Omental fat pad (tissue), 4 donors: ENCODE measurements at places on chromosomes 3 and 15.

GRCh38 chr15:81183439-81183775, 13.3 kb upstream of the IL16 start:
- no peak for DNase-seq

DNA sequence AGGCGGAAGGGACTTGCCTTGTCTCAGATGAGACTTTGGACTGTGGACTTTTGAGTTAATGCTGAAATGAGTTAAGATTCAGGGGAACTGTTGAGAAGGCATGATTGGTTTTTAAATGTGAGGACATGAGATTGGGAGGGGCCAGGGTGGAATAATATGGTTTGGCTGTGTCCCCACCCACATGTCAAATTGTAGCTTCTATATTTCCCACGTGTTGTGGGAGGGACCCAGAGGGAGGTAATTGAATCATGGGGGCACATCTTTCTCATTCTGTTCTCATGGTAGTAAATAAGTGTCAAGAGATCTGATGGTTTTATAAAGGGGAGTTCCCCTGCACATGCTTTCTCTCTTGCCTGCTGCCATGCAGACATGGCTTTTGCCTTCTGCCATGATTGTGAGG, 89.2 kb downstream of the CGGBP1 start:
- DNase-seq: no peak

GRCh38 chr3:134320749-134321148, 53.5 kb downstream of the AMOTL2 start:
- no peak for DNase-seq

GRCh38 chr3:179464323-179465092, 13.2 kb upstream of the GNB4 start:
- DNase-seq: no peak

DNA sequence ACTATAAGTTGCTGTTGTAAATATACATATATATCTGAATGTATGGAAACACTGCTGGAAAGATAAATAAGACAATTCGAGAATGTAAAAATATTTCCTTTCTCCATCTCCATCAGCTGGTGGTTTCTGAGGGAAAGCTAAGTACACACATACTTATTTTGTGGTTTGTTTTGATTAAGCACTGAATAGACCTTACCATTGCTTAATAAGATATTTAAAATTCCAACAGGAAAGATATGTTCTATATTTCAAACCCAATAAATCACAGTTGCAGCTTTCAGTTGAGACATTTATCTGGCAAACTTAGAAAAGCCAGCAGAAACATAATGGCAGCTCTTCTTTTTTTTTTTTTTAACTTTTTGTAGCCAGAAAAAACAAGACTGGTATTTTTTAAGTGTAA, 160.4 kb downstream of the VGLL3 start:
- DNase-seq: no peak

- no peak for DNase-seq
These were observed 97.1 kb upstream of the OSBPL11 start for GRCh38 chr3:125692361-125692760.

- no peak for DNase-seq
These were observed 10.6 kb upstream of the CPB1 start for GRCh38 chr3:148816981-148817525.

- DNase-seq: no peak
These were observed 236.9 kb upstream of the HES1 start for GRCh38 chr3:193899001-193899400.

DNA sequence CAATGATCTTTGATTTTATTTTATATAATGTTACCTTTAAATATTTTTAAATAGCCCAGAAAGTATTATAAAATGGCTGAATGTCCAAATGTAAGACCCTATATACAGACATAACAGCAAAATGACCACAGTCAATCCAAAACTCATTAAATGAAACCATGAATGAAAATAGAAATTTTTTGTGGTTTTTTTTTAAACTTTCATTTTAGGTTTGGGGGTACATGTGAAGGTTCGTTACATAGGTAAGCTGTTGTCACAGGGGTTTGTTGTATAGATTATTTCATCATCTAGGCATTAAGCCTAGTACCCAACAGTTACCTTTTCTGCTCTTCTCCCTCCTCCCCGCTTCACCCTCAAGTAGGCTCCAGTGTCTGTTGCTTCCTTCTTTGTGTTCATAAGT, 108.8 kb downstream of the FAIM start:
- no peak for DNase-seq

DNA sequence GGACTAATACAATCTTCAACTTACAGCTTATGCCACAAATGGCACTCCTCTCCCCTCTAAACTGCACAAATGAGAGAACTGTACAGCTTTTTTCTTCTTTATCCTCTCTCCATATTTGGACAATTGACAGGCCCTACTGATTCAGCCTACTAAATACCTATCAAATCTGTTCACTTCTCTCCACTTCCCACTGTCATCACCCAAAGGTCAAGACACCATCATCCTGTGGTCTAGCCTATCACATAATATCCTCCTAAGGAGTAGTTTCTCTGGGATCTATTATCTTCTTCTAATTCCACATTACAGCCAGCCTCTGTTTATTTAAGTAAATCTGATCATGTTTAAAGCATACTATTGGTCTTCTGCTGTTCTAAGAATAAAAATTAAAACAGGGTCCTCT, 33.0 kb upstream of the SLC12A8 start:
- no peak for DNase-seq

DNA sequence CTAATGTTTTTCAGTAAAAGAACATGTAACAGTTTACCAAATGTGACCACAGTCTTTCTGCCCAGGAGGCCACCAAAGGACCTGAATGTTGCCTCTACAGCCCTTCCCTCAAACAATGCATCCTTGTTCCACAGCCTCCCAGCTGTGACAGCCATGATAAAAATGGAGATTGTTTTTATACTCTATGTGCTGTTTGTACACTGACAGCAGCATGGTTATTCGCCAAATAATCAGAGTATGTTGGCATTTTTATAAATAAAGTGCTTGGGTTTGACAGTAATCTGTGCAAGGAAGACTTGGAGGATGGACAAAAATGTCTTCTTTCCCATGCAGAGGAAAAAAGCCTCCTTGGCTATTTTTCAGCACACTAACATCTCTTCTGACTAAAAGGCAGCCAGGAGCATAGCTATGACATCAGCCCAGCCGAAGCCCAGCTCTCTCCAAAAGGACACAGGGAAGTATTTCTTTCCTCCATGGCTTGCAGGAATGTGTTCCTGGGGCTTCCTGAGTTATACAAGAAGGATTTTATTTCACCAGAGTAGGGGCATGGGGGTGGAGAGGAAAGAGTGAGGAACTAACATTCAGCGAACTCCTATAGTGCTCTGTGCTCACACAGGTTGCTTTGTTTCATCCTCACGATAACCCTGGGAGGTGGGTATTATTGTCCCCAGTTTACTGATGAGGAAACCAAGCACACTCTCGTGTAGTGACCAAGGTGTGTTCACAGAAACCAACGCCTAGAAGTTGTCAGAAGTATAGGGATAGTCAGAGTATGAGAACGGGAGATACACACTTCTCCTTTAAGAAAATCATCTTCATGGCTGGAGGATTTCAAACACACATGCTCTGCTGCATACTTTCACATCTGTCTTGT, 339.7 kb downstream of the MECOM start:
- no peak for DNase-seq

DNA sequence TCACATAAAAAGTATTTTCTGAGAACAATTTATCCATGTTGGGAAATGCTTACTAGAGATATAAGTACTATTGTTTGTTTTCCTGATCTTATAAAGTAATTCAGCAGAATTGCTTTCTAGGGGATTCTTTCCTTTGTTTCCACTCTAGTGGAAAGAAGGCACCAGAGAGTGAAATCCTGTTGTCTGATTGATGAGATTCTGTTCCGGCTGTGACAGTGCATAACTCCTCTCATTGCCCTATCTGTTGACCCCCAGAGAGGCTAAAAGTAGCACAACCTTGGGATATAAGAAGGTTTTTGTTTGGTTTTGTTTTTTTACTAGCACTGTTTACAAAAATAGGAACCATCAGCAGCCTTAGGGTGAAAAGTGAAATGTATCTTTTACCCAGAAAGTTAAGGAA, 114.1 kb downstream of the ALCAM start:
- no peak for DNase-seq

DNA sequence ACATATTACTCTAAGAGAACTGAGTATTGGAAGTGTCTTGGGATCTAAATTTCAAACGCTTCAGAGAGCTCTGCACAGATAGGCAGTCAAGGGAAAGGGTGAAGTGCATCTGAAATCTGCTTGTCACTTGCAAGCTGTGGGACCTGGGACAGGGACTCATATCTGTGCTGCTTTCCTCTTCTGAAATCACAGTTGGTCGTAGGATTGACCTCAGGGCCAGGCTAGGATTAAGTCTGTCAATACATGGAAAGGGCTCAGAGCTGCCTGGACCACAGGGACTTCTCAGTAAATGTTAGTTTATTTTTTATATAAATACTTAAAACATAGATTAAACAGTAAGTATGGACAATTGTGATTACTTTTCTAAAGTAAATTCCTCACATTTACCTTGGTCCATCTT, 74.7 kb upstream of the CMTM7 start:
- DNase-seq: no peak

DNA sequence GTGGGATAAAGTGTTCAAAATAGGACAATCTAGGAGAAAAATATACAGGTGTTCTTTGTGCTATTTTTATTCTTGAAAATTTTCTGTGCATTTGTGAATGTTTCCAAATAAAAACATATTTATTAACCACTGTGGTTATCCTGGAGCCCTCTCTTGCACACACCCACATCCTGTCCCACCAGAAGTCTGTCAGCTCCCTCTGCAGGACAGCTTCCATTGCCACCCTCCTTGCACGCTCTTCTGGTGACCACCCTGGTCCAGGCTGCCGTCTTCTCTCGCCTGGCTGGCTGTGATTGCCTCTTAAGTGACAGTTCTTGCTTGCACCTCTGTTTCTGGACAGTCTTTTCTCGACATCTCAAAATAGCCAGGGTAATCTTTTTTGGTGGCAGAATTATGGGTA, 394.0 kb downstream of the LRTM1 start:
- no peak for DNase-seq

GRCh38 chr15:89877083-89877425, 16.7 kb downstream of the AP3S2 start:
- DNase-seq: no peak

- DNase-seq: no peak
These were observed 2.4 kb upstream of the RPL29 start for GRCh38 chr3:51997935-51998596.

DNA sequence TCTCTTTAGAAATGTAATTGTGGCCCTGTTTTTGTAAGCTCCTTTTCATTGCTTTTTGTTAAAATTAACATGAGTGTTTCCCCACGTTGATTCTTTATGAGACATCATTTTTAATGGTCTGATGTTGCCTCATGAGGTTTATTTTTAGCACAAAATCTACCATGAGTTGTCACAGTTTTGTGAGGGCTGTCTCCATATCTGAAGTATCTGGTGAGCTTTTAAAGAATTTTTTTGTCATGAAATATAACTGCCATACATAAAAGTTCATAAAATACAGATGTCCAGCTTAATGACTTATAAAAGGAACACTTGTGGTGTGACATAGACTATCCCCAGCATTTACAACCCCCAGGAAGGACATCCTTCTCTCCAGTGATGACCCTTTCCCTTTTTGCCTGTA, 34.3 kb upstream of the CEMIP start:
- no peak for DNase-seq

- no peak for DNase-seq
These were observed 13.6 kb downstream of the NISCH start for GRCh38 chr3:52469001-52469400.
